ENCODE measurements at places on chromosomes 16 and 17.

GRCh38 chr16:4868026-4868425 is 20.7 kb downstream of the UBN1 start:
- DNase-seq, result no peak

- no peak for DNase-seq
Measured at GRCh38 chr17:64016231-64016784, 4.1 kb downstream of the ICAM2 start.

GRCh38 chr17:77563439-77564102 is 394.9 kb upstream of the TNRC6C start:
- no peak for DNase-seq

GRCh38 chr17:61057257-61057656 is 342.4 kb upstream of the TBX2 start:
- DNase-seq, result no peak

DNA sequence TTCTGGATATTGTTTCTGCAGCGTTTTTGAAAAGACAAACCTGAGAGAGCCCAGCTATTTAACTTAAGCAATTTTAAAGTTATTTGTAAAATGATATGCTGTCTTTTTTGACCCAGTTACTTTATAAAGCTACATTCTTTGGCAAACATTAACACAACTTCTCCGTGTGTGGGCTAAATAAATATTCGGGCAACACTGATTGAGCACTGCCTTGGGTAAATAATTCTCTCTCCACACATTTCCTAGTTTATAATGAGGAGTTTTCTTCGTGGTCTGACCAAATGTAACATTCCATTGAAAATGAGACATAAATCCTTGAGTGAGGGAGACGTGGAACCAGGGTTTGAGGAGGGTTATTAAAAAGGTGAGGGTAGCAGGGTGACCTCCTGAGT is 142.8 kb downstream of the WWOX start:
- DNase-seq, result no peak

DNA sequence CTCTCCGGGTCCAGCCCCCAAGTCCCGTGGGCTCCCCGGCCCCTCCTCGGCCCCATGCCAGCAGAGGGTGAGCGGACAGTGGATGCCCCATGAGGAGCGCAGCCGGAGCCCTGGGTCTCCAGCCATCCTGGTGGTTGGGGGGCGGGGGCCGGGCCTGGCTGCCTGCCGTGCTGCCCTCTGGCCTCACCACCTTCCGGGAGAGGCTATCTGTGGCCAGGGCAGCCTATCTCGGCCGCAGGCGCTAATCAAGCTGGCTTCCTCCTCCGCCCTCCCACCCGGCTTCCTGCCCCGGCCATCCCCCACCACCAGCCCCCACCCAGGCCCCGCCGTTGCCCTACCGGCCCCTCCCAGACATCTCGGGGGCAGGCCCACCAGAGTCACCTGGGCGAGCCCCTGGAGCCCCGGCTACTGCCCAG is 46.8 kb downstream of the ZFPM1 start:
- DNase-seq, result no peak

DNA sequence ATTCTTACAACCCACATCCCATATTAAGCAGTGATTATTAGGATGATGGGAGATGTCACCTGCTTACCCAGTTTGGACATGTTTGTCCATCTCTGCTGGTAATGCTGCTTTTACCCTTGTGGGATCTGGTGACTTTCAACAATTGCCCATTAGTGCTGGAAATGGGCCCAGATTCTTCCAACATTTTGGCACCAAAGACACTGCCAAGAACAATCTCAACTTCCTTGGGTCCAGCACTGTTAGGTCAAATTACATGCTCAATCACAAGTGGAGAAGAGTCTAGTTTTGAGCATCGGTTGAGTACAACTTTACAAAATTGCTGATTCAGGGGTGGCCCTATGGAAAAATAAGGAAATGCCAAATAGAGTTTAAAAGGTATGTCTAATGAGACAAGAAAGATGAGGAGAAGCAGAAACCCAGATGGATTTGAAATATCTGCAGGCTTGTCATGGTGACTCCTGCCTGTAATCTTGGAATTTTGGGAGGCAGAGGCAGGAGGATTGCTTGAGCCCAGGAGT is 13.0 kb upstream of the ZFP3 start:
- DNase-seq, result no peak

DNA sequence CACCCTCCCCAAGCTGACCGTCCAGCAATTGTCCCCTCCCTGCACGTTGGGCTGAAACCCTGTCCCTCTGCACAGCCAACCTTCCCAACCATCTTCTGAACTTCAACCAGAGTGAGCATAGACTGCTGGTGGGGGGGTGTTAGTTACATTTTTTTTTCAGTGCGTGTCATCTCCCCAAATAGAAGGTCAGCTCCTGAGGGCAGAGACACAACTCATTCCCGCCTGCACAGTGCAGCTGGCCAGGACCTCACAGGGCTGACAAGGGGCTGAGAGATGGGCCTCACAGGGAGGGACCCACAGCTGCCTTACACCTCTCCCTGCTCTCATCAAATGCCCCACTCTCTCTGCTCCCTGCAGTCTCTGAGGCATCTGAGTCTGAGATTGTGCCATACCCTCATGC is 8.4 kb downstream of the SRL start:
- DNase-seq, result no peak

- DNase-seq, result no peak
Measured at GRCh38 chr16:14280541-14280940, 209.4 kb downstream of the MRTFB start.

- DNase-seq, result no peak
Measured at GRCh38 chr17:30219833-30220232, 15.7 kb downstream of the SLC6A4 start.

DNA sequence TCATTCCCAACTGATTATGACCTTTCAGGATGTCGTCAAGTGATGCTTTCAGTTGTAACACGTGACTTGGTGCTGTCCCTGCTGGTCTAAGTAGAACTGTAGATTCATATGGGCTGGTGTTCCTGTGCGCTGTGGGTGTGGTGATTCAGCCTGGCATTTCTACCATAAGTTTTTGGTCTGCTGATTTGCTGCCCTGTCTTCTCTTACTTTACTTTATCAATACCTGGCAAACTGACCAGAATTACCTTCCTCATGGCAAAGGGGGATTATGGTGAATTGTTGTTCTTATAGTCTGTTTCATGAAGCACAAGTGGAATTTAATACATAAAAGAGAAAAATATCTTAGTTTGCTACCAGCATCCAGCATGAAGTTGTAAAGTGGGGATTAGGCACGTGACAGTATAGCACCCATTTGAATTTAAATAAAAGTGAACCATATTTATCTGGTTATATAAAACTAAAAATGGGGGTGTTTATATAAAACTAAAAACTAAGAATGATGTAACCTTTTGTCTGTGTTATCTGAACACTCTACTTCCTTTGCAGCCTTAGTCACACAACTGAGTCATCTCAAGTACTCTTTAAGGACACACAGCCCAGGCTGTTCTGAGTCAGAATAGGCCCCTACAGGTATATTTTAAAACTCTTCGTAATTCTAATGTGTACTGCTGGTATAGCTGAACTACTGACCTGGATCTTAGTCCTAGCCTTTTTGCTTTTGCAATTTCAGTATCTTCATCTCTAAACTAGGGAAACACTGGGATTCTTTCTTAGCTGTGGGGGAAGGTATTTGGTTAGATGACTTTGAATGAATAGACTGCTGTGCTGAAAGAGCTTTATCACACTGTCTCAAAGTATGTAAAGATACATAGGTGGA is 28.3 kb downstream of the TTC19 start:
- no peak for DNase-seq

- no peak for DNase-seq
Measured at GRCh38 chr16:2925951-2926649, 14.4 kb downstream of the FLYWCH1 start.

- no peak for DNase-seq
Measured at GRCh38 chr16:29819506-29819905, 756 bp upstream of the MVP start.

DNA sequence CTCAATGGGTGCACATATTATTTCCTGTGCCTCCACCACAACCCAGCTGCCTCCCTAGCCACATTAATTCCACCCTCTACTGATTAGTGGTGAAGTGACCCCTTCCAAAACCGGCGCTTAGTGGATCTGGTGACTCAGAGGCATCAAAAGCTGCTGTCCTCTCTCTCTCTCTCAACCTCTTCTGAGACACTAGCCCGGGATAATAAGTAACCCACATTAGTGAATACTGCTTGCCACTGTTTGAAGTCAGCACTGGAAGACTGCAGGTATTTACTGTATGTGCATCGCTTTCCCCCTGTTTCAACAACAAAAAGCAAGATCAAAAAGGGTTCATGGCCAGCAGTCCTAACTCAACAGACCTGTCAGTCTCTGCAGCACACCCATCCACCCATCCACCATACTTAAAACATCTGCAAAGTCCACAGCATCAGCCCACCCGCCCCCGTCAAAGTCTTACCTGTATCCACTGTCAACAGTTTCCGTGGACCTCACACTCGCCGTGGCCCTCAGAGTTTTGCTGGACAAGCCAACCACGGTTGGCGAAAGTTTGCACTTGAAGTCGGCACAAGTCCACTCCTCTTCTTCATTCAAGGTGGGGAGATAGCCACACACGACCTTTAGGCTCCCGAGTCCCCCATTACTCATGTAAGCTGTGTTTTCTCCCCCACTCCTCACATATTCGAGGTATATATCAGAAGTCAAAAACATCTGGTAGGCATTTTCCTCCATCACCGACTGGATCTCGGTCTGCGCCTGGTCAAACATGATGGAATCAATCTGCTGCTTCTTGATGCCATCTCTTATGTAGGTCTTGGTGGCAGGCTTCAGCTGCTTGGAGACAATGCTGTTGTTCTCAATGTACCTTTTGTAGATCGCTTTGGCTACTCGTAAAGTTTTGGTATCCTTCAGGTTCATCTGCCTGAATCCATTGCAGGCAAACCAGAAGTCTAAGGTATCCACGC is 3.8 kb downstream of the AXIN2 start:
- peak; percentile 33 for DNase-seq

DNA sequence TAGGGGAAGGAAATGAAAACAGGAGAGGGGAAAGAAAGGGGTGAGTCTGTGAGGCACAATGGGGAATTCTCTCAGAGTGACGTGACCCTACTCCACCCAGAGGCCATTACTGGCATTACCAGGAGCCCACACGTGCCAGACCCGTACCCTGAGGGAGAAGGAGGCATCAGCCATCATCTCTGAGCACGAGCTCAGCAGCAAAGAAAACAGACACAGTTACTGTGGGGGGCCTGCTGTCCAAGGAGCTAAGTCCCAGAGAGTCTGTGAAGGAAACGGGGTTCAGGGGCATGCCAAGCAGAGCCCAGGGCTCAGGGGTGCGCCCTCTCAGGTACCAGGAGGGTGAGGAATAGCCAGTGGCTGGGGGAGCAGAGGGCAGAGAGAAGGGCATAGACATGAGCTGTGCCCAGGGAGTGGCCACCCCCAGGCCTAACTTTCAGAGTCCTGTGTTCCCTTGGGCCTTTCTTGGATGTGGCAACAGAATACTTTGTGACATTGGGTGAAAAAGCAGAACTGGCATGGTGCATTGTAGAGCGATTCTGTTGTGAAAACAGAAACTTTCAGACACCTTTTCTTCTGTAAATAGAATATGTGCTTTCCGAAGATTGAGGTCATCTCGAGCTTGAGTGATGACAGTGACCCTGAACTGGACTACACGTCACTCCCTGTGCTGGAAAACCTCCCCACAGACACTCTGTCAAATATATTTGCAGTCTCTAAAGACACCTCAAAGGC is 11.3 kb downstream of the TAF1C start:
- DNase-seq, result no peak

GRCh38 chr17:46764709-46765401 is 53.6 kb downstream of the WNT3 start:
- DNase-seq, result no peak

- DNase-seq, result no peak
Measured at GRCh38 chr17:14733376-14733775, 432.5 kb downstream of the HS3ST3B1 start.

- DNase-seq, result no peak
Measured at GRCh38 chr17:8466456-8466855, 30.8 kb downstream of the NDEL1 start.

GRCh38 chr17:44219616-44220212 is at the start of gene UBTF:
Gene UBTF, minus strand, starts transcription at chr17:44219675. Its CDS starts 1,446 bp downstream, at chr17:44218229.
- peak; percentile 85 for DNase-seq

- DNase-seq, result no peak
Measured at GRCh38 chr17:41538565-41538991, 10.5 kb upstream of the KRT19 start.

GRCh38 chr17:16288860-16289571 is 64.3 kb downstream of the CENPV start:
- no peak for DNase-seq

DNA sequence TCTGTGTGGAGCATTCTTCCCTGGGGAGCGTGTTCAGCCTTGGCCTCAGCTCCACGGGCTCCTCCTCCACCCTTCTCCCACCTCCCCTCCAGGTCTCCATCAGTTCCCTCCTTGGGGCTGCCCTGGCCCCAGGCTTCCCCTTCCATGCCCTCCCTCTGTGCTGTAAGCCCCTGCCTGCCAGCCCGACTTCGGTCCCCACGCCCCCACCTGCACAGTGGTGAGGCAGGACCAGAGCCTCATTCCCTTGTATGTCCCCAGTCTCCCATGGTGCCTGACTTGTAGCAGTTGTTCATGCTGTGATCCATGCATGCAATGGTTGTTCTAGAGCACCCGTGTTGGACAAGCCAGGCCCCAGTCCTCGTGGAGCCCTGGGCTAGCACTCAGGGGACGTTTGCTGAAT is 199.4 kb downstream of the RBFOX3 start:
- DNase-seq, result no peak

GRCh38 chr17:16013943-16014407 is 14.4 kb downstream of the TTC19 start:
- no peak for DNase-seq

GRCh38 chr16:54356391-54356790 is 69.8 kb upstream of the IRX3 start:
- DNase-seq, result no peak

DNA sequence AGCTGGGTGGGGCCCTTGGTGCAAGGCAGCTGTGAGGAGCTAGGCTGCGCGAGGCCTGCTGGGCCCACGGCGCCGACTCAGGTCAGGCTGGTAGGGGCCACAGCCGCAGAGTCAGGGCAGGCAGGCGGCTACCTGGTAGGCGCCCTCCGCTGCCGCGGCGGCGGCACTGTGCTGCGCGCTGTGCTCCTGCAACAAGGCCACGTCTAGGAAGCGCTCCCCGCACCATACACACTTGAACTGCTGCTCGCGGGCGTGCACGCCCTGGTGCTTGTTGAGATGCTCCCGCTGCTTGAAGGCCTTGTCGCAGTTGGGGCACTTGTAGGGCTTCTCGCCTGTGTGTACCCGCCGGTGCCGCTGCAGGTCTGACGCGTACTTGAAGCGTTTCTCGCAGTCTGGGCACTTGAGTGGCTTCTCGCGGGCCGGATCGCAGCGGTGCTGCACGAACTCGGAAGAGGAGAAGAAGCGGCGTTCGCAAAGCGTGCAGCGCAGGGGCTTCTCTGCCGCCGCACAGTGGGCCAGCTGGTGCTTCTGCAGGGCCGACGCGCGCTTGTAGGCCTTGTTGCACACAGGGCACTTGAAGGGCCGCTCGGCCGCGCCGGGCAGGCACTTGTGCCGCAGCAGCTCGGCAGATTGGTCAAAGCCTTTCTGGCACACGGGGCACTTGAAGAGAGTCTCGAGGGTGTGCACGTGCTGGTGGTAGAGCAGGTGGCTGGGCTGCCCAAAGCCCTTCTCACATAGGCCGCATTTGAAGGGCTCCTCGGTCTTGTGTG is 3.9 kb downstream of the ZNF319 start:
- DNase-seq, result no peak

GRCh38 chr17:37392024-37392590 is 14.5 kb downstream of the ACACA start:
- no peak for DNase-seq

- DNase-seq, result no peak
Measured at GRCh38 chr16:84159007-84159406, 13.9 kb downstream of the DNAAF1 start.

- DNase-seq, result no peak
Measured at GRCh38 chr17:13640551-13640950, 38.8 kb upstream of the HS3ST3A1 start.

Data from C1 segment of cervical spinal cord (tissue), 14 donors.